ENCODE measurements at places on chromosomes 2 and 18. TPM values are rescaled to one million over a fixed set of nuclear protein-coding genes. Genes with fewer than 3 reads are reported as not detected.

ANKRD29 gene
- total RNA-seq: 10.6 TPM

IL1R1 gene
- total RNA-seq: 7.9 TPM

LONRF2 gene
- total RNA-seq: 0.10 TPM

NGEF gene
- 7.8 TPM for total RNA-seq

GRCh38 chr2:46805401-46805951, 110.1 kb downstream of the MCFD2 start:
- DNase-seq: no peak

KCNG2 gene
- not detected for total RNA-seq

DNA sequence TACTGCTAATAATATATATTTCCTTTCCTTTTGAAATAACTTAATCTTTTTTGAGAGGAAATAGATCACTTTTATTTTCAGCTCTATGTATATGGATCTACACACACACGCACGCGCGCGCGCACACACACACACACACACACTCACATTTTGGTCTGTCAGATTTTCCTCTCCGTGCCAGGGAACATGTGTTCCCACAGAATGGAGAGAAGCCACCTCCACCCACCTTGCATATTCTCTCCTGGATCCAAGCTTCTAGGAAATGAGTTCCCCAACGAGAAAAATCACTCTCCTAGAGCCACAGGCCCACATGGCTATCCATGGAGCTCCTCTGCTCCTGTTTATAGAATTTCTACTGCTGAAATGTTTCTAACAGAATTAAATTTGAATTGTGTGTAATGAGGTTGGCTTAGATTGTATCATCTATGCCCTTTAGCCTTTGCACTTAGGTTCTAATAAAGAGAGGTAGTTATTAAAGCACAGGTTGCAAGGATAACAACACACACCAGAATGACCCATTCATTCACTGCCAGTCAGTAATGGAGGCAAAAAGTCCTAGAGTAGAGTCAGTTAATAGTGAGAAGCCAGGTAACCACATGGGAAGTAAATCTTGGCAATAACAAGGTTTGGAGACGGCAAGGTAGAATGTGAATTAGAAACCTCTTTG, 19.7 kb downstream of the IFIH1 start:
- DNase-seq: no peak

HOXD12 gene
- 0.12 TPM for total RNA-seq

- no peak for DNase-seq
Observed at GRCh38 chr2:70979626-70980025, 1.2 kb downstream of the ANKRD53 start.

DNA sequence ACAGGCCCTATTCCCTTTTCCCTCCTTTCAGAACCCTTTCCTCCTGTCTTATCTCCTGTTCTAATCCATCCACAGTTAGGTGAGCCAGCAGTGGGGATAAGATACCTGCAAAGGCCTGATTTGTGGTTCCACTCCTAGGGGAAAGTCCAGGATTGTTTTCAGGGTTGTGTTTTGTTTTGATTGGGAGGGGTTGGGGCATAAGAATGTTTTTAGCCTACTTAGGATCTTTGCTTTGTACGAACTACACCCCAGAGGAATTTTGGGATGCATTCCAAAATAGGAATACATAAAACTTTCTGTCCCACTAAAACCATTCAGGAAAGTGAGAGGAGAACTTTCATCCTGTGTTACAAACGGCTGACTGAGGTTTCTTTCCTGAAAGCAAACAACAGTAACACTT, 150.8 kb upstream of the PGAP1 start:
- DNase-seq: no peak

DNA sequence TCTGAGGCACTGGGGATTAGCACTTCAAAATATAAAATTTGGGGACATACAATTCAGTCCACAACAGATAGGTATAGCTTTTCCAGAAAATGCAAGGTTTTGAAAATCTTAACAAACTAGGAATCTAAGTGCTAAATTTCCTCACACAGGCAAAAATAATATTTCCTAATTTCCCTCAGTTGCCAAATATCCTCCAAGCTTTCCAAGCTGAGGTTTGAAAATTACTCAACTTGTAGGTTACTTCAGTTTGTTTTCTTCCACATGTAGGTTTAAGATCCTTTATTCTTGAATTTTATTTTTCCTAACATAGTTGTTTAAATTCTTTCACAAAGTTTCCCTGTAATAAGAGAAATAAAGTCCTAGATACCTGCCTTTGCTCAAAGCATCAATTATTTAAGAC, 192.9 kb upstream of the NRXN1 start:
- DNase-seq: no peak

CERKL gene
- 2.2 TPM for total RNA-seq

DNA sequence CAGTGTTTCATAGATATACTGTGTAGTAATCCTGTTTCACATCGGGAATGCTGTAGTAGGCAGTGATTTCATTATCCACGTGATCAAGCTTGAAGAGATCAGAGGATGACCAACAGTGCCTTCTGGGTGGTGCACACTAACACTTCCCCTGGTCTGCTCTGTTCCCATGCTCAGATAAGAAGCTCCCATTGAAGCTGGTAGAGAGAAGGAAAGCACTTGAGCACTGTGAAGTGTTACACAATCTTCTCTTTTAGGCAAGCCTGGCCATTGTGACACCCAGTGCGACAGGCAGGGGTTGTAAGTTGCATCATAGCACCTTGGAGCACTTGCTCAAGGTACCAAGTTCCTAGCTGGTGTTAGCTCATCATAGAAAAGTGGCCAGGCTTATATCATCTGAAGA, 30.6 kb upstream of the GPD2 start:
- no peak for DNase-seq

GRHL1 gene
- total RNA-seq: 3.2 TPM

DNA sequence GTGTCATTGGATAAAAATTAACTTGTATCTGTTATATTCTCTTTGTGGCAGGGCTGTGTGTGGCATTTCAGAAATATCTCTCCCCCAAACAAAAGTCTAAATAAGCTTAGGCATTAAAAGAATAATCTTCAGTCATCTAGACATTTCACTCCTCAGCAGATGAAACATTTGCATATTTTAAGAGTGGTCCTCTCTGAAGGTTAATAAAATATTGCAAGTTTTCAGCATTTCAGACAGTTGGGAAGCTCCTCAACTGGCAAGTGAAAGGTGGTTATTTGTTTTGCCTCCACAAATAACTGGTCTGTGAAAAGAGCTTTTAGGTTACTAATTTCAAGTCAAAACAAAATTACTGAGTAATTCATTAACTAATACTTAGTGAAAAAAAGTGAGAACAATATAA, 462.6 kb downstream of the EPHA4 start:
- no peak for DNase-seq

- DNase-seq: no peak
Observed at GRCh38 chr2:231686192-231687100, 21.9 kb upstream of the PTMA start.

DARS1 gene
- 143 TPM for total RNA-seq
